ENCODE measurements at places on chromosomes 5 and 9.

DNA sequence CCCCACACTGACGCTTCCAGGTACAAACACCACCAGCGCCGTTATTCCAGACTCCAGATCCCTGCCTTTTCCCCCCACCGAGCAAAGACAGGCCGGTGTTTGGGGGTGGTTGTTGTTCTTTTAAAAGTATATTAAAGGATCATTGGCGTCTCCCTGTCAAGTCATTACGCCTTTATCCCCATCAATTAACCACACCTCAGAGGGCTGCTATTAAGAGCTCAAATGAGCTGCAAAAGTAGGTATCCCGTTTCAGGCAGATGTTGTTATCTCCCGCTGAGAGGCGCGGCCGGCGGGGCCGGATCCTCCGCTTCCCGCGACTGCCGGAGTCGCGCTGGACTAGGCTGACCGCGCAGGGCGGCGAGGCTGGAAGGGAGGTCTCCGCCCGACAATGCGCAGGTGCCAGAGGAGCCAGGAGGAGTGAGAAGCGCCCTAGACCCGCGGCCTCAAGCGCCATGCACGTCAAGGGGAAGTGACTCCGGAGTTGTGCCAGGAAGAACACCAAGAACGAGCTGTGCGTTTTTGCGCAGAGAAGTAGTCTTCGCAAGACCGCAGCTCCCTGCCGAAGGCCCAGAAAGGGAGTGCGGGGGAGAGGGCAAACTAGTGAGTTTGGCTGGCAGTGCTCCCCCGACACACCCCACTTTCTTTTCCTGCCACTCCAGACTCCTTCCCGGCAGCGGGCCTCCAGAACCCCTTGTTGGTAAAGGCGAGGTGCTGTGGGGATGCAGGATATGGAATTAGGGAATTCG, 8.2 kb downstream of the NR2F1-AS1 start:
- DNase-seq, result peak; percentile 19

DNA sequence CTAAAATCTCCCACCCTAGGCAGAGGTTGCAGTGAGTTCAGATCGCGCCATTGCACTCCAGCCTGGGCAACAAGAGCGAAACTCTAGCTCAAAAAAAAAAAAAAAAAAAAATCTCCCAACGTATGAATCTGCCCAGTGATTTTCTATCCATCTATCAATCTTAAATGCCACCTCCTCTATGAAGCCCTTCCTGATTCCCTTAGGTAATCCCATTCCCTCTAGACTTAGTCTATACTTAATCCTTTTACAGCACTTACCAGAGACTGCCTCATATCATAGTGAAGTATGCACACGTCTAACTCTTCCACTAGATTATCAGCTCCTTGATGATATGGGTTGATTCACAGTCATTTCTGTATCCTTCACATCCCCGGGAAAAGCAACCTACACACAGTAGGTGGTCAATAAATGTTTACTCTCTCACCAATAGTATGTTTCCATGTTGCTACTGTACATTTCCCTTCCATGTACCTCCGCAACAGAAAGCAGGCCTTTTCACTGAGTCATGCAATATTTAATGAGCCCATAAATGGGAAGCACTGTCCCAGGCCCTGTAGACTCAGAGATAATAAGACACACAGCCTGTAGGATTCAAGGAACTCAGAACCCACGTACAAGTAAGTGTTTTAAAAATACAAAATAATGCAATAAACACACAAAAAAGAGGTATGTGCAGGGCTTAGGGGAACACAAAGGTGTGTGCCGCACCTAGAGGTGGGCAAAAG, 1.2 kb downstream of the DROSHA start:
- no peak for DNase-seq

DNA sequence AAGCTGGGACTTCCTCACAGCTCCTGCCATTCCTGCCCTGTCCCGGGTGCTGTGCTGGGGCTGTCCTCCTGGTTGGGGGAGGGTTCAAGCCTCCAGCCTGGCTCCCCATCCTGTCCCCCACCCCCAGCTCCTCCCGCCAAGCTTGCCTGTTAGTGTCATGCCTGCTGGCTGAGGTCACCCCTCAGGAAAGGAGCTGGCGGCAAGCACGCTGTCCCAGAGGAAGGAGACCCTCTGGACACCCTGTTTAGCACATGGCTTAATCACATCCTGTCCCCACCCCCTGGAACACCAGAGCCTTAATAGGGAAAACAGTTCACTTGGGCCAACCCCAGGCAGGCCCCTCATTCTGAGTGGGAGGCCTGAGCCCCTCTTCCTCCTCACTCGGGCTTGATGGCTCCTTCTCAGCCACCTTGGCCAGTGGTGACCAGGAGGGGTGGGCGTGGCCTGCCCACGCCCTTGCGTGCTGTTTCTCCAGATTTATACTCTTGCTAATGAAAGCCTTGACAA, 9.2 kb upstream of the PHYHD1 start:
- no peak for DNase-seq

DNA sequence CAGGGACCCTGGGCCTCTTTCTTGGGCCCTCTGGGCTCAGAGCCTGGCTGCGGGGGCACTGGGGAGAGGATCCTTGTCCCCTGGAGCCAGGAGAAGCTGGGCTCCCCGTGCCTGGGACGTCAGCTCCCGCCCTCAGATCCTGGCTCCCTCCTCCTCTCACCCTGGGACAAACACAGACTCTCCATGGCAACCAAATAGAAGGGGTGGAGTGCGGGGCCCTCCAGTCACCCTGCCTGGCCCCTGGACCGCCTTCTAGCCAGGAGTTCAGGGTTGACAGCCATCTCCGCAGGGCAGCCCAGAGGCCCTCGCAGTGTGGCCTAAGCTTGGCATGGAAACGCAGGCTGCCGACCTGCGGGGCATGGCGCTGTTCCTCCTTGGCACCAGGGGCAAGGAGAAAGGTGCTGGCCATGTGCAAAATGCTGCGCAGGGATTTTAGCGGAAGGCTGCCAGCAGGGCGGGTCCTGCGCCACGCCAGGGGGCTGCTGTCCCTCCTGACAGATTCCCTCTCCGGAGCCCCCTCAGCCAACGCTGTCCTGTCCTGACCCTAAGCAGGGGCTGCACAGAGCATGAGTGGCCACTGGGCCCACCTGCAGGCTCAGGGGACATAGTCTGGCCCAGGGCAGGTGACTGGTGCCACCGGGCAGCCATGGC, 1.0 kb downstream of the ZDHHC11 start:
- DNase-seq, result no peak

- DNase-seq, result no peak
Measured at GRCh38 chr9:126401107-126401506, 74.5 kb downstream of the MVB12B start.
